ENCODE measurements at places on chromosomes 12 and 14.

DNA sequence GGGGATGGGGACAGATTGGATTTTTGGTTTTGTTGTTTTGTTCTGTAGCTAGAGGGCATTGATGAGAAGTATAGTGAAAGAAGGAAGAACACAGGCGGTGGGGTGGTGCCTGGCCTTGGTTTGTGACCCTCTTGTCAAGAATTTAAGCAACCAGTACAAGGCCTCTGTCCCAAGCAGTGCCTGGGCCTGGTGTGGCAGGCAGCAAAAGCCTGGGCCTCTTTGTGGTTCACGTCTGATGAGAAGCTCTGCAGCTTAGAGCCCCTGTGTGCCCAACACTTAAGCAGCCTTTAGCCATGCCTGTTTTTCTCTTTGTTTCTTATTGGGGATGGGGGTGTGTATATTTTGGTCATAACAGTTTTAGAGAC lies 98.0 kb downstream of the PPP2R5C start:
- no peak for DNase-seq

DNA sequence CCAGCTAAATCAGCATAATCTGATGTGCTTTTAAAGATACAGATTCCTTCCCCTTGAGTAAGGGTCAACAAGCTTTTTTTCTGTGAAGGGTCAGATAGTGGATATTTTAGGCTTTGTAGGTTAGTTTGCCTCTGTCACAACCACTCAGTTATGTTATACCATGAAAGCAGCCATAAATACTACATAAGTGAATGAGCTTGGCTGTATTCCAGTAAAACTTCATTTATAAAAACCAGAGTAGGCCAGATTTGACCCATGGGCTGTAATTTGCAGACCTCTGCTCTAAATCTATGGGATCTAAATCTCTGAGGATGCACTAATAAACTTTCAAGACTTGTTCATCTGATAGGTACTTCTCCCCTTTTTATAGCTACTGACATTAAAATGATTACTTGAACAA lies 47.7 kb downstream of the LEMD3 start:
- DNase-seq, result no peak

- no peak for DNase-seq
Measured at GRCh38 chr12:67929384-67929772, 59.9 kb upstream of the IFNG-AS1 start.

DNA sequence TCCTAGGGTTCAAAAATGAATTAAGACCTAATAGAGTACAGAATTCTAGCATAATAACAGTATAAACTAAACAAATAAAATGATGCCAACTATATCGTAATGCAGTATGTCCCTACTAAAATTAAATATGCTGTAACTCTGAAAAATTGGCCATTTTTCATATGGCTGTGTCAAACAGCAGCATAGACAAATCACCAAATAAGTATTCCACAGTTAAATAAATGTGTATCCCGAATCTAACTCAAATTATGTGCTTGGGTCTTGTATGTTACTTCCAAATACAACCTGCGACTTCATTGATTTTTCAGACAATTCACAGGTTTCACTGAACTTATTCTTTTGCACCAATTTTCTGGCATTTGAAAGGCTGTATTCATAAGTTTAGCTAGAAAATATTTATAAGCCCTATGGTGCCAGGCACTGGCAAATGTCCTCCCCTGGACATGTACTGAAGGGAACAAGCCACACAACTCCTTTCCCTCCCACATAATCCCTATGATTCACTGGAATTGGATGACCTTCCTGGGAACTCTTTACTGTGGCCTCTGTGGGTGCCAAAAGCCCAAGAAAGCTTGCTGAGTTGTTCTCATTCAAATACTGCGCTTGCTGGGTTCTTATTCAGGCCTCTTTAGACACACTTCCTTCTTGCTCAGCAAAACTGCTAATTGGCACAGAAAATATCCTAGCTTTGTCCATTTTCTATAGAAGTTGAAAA lies 108.8 kb downstream of the KITLG start:
- DNase-seq, result no peak

DNA sequence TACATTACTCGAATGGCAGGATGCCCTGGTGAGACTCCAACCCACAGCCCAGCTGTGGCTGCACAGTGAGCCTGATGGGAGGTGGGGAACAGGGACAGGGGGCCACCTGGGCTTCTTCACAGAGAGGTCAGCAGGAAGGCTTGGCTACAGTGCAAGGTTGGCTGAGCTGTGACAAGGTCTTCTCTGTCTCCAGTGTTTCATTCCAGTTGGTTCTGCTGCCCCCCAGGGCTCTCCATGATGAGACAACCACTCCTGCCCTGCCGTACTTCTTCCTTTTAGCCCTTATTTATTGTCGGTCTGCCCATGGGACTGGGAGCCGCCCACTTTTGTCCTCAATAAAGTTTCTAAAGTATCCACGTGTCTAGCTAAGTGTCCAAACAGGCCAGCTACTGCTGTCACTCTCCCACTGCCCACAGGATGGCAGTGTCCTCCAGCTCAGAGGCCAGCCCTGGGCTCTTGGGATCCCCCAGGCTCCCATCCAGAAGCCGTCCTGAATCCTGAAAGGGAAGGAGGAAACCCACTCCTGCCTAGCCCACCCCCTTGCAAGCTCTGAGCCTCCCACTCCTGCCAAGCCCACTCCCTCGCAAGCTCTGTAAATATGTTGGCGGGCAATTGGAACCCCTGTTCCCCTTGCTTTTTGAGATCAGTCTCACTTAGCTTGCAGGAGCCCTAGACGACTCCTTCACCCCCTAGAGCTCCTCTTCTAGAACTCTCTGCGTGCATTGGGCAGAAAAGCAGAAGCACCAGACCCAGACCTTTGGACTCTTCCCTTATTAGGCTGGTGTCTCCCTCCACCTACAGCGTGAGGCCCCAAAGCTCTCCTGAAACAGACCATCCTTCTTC lies 5.4 kb downstream of the C1QL4 start:
- DNase-seq, result no peak

- DNase-seq, result no peak
Measured at GRCh38 chr12:42807766-42808165, 218.2 kb upstream of the PRICKLE1 start.

- no peak for DNase-seq
Measured at GRCh38 chr12:19423166-19423930, 15.9 kb upstream of the AEBP2 start.

- peak; percentile 62 for DNase-seq
Measured at GRCh38 chr12:46124848-46125619, 134.7 kb upstream of the SCAF11 start.

DNA sequence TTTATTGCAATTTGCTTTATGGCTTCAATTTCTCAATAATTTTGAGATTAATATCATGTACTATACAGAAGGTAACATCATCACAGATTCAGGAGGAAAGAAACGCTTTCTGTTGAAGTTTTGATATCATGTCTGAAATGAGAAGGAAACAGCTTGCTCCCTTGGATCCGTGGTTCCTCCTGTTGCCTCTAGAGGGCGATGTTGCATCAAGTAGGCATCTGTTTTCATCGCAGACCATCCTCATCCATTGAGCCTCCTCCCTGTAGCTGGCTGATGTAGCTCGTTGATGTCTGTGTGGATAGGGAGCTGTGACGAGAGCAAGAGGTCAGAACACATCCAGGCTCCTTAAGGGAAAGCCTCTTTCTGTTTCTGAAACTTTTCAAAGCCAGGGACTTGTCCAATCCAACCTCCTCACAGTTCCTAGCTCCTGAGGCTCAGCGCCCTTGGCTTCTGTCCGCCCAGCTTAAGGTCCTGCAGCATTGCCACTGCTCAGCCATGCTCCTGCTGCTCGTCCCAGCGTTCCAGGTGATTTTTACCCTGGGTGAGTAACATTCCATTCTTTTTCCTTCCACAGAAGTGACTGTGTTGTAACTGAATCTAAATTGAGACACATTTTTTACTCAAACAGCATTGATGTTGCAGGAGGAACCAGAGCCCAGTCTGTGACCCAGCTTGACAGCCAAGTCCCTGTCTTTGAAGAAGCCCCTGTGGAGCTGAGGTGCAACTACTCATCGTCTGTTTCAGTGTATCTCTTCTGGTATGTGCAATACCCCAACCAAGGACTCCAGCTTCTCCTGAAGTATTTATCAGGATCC lies 304.8 kb upstream of the OR4E1 start:
- DNase-seq, result peak; percentile 50

DNA sequence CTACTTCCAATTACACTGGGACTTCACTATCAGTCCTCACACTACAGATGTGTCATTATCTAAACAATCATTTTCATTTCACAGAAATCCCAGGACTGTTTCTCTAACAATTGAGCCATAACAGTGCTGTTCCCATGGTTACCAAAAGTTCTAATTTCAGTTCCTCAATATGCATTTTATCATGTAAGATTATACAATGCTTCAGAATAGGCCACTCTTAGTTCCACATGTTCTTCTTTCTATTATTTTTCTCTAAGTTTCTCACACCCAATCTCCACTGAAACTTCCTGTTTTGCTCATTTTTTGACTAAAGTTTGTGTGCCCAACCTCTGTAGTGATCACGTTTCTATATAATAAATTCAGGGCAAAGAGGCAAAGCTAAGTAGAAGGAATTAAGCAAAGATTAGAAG lies 185.8 kb downstream of the DUSP6 start:
- no peak for DNase-seq

- no peak for DNase-seq
Measured at GRCh38 chr12:98294051-98294805, 221.2 kb upstream of the TMPO start.

DNA sequence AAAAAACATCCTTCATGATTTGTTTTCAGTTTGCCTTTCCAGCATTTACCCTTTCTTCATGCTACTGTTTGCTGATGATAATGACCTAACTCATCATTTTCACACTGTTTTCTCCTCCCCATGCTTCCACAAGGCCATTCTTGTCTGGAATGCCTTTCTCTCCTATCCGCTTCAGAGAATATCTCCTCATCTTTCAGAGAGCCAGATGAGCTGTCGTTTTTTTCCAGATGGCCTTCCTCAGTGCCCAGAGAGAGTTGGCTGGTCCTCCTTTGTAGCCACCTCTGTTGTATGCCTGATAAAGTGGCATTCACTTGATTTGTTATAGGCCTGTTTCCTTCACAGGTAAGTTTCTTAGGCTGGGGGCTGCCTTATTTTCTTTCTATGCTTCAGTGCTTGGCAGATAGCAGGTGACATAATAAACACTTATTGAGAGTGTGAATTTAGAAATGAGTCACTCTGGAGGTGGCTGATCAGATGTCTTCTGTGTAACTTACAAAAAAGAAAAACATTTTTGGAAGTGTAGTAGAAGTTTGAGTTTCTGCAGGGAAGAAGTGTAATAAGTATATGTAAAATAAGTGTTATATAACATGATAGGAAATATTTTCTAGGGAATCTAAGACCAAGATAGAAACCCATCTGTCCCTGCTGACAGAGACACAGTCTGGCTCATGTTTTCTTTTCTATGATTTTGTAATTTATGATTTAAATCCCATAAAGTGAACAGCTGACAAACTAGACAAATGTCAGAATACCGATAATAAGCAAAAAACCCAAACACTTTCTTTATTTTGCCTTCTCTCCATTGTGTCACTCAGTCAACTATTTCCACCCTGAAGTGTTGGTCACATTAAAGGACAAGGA lies 174.5 kb downstream of the DACT1 start:
- DNase-seq, result no peak

DNA sequence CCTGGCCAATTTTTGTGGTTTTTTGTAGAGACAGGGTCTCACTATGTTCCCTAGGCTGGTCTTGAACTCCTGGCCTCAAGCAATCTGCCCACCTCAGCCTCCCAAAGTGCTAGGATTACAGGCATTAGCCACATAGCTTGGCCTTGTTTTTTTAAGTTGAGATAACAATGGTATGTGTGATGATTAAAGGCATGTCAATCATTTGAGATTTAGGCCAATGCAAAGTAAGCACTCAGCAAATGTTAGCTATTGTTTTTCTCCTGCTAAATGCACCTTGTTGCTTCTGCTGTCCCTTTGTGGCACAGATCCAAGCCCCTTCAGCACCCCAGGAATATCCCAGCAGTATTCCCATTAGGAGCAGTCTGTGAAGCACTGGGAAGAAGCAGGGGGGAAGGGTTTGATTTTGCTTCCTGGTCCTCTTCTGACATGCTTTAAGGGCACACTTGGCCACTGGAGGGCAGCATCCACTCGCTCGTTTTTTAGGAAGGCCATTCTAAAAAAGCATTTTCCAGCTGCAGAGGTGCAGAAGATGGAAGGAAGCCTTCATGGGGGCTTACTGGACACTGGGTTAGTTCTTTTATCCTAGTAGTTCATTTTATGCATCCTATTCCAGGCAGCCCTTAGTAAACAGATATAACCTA lies 70.2 kb upstream of the ZFP36L1 start:
- peak; percentile 83 for DNase-seq

DNA sequence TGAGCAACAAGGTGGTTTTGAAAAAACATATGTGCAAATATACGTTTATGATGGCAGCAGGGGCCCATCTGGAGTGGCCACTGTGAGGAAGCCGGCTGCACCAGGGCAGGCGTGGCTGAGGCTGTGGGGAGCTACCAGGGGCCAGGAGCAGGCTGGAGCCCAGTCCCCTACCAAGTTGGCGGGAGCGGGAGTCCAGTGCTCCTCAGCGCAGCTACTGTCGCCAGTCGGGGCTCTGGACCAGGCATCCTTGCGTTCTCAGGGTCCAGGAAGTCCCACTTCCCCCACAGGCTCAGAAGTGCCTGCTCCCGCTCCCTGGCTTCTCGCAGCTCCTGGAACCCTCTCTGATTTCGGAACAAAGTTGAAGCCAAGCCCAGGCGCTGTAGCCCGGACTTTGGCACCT lies 1377.5 kb upstream of the FLRT2 start:
- no peak for DNase-seq

- peak; percentile 75 for DNase-seq
Measured at GRCh38 chr12:108629824-108630476, 3.7 kb downstream of the SELPLG start.

- no peak for DNase-seq
Measured at GRCh38 chr12:115035535-115036107, 351.6 kb upstream of the TBX3 start.

DNA sequence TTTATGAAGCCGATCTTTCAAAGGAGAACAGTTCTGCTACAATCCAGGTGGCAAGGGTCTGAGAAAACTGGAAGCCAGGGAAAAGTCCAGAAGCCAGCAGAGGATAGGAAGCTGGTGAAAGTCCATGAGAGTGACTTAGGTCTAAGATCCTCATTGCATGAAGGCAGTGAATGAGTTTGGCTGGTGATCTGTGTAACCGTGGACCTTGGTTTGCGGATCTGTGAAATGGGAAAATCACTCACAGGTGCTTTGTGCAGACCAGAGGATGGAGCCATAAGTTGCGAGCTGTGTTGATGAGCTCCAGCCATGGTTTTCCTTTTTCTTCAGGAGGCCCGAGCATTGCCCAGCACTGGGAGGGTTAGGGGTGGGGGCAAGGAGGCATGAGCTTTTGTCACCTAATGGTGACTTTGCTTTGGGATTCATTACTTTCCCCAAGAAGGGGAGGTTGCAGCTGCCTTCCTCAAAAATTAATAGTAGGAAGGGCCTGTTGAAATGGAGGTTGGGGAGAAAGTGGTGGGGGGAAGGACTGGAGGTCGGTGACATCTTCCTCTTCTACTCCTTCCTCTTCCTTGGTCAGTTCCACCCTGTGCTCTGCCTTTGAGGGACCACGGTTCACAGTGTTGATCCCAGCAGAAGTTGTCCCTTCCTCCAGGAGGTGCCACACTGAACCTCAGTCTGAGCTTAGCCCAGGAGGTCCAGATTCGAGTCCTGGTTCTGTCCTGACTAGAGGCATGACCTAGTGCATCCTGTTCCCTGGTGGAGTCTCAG lies 20.3 kb upstream of the SERPINA6 start:
- DNase-seq, result no peak

Measured in activated CD4-positive, alpha-beta T cell treated with anti-CD3 and anti-CD28 coated beads for 48 hours (primary cell).